ENCODE measurements at places on chromosomes 11 and 22. TPM values are rescaled to one million over a fixed set of nuclear protein-coding genes. Genes with fewer than 3 reads are reported as not detected.

Gene SPDYC
- not detected for polyA plus RNA-seq

DNA sequence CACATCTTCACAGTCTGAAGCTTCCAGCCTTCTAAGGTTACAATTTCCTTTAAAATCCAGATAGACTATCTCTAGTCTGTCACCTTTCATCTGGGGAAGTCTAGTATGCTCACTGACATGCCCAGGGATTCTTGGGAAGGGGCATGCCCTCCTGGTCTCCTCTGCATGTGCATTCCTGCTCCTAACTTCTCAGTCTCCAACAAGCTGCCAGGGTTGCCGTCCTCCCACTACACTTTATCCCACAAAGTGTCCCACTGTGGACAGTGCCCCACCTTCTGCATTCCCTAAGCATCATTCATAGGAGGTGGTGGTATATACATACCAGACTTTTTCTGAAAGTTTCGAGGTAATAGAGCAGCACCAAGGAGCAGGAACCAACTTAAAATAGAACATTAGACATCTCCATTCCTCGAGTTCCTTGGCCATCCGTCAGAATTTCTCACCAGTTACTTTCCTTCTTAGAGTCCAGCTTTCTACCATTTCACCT is 28.7 kb downstream of the EIF3F start:
- no peak for DNase-seq

- no peak for DNase-seq
These were observed 165.5 kb upstream of the NTM start for GRCh38 chr11:131204765-131205380.

Gene LYVE1
- 22.7 TPM for polyA plus RNA-seq

DNA sequence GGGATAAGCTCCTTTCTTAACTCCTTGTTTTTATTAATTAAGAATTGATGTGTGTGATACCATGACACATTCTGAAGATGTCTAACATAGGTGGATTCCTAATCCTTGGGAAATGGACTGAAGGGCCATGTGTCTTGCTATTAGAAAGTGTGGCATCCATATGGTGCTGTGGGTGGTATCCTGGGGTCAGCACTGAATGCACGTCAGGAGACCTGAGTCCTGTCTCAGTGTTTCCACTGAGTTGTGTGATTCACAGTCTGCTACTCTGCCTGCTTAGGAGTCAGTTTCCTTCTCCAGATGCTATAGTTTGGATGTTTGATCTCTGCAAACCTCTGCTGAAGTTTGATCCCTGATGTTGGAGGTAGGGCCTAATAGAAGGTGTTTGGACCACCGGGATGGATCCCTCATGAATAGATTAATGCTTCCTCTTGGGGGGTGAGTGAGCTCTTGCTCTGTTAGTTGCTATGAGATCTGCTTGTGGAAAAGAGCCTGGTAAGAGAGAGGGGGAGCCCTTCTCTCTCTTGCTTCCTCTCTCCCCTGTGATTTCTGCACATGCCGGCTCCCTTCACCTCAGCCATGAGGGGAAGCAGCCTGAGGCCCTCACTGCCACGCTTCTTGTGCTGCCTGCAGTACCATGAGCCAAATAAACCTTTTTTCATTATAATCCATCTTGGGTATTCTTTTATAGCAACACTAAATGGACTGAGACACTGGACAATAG is 666.5 kb downstream of the NTM start:
- DNase-seq, result no peak

Gene C22orf23
- polyA plus RNA-seq, result not detected

- DNase-seq, result no peak
These were observed 211.4 kb downstream of the DSCAML1 start for GRCh38 chr11:117585631-117586030.

DNA sequence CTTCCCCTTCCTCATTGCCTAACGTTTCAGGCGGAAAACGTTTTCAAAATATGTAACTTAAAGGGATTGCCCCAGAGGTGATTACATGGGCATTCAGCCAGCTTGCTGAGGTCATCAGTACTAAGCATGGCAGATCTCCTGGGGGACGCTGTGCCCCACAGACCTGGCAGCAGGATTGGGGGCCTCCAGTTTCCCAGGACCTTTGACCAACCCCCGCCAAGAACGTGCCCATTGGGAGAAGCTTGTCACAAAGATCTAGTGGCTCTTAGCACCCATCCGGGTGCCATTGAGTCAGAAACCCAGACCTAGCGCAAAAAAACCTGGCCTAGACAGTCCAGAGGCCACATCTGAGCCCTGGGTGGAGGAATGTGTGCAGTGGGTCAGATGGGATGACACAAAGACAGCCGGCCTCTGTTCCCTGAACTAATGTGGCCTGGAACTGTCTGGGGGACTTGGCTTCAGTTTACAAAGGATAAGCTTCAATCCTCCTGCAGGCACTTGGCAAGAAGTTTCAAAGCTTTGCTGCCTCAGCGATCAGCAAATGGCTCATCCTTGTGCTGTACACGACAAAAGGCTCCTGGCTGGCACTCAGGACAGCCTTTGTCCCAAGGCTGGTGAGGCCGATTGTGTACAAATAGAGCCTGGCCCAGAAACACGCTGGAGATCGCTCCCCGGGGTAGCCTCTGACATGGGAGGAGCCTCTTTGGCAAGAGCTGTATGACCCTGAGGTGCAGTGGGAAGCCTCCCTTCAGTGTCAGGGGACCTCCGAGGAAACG is 9.5 kb downstream of the C1QTNF6 start:
- DNase-seq, result no peak

DNA sequence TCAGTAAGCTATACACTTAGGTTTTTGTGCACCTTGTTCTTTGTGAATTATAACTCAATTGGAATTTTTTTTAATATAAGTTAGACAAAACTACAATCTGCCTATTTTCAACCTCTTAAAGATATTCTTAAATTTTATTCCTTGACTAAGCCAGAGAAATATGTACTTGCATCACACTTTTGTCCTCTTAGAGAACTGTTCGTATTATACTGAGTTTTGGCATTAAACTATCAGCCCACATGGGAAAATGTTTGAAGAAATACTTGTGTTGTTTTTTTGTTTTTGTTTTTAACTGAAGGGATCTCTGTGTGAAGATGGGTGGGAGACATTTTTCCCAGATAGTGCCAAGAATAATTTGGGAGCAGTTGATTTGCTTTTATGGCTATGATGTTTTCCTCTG is 25.3 kb downstream of the CEP295 start:
- DNase-seq, result no peak

Gene SCUBE1
- polyA plus RNA-seq, result 0.23 TPM

Gene SYTL2
- polyA plus RNA-seq, result 96.6 TPM

Gene BLID
- polyA plus RNA-seq, result 0.09 TPM

GRCh38 chr11:39932966-39933365 is 1526.5 kb downstream of the LRRC4C start:
- DNase-seq, result no peak

- peak; percentile 64 for DNase-seq
These were observed 719 bp downstream of the TALDO1 start for GRCh38 chr11:748007-748359.

DNA sequence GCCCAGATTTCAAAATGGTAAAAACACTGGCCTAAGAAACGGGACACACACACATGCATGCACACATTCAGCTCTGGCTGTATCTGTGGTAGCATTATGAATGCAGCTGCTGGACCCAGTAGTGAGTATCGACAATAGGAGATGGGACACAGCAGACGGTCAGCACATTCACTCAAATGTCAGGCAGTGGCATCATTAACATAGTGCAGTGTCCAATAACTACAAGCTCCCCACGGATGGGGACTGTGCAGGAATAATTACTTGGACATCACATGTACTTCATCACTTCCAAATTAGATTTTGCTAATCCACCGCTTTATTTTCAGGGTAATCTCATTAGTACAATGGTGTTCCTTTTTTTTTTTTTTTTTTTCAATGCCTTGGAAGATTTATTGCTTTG is 109.5 kb downstream of the FANCF start:
- DNase-seq, result no peak

All from sigmoid colon (tissue), 7 donors.